ENCODE measurements at places on chromosomes 2 and 18.

GRCh38 chr2:98473995-98474780 lies 29.5 kb downstream of the INPP4A start:
- DNase-seq, result peak; percentile 71

GRCh38 chr2:230830428-230830827 lies 34.3 kb upstream of the ITM2C start:
- DNase-seq, result no peak

- peak; percentile 62 for DNase-seq
Measured at GRCh38 chr2:240432820-240433801, 2.4 kb upstream of the GPC1 start.

DNA sequence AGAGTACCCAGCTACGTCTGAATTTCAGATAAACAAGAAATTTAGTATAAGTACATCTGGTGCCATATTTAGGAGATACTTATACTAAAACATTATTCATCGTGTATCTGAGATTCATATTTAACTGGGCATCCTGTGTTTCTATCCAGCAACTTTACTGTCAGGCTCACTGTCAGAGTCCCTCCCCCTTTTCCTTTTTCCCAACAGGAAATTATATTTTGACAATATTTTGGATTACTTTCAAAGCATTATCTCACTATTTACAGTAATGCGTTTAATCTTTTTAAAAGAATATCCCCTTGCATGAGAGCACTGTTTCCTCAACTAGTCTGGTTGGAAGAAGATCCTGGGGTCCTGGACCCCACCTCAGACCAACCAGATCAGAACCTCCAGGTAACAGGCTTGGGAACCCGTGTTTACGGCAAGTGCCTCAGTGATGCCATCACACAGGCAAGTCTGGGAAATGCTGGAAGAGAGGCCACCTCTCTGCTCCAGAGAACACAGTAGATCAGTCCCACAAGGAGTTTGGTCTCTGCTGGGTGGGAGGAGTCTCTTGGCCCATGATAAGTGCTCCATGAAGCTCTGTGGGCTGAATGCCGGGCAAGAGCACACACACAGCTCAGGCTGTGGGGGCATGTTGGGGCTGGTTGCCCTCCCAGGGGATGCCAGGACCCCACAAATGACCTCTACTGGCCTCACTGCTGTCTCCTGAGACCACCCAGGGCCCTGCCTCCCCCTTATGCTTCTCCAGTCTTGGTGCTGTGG lies 84.2 kb upstream of the UXS1 start:
- no peak for DNase-seq

- no peak for DNase-seq
Measured at GRCh38 chr2:239233576-239233975, 167.2 kb downstream of the HDAC4 start.

DNA sequence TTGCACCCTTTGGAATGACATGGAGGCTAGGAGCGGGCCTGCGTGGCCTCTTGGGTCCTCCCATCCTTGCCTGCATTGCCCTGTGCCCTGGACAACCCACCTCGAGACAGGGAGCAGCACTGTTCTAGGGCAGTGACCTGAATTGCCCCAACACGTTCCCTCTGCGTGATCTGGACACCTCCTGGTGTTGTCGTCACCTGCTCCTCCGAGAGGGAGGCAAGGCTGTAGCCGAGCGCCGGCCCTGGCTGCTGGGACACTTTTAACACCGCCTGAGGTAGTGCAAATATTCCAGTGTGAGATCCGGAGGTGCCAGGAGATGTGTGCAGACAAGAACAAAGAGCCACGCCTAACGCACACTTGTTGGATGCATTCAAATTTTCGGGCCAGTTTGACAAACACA lies 131.5 kb downstream of the SMAD7 start:
- DNase-seq, result no peak

GRCh38 chr2:171330155-171330956 lies 103.4 kb downstream of the METTL8 start:
- DNase-seq, result no peak

DNA sequence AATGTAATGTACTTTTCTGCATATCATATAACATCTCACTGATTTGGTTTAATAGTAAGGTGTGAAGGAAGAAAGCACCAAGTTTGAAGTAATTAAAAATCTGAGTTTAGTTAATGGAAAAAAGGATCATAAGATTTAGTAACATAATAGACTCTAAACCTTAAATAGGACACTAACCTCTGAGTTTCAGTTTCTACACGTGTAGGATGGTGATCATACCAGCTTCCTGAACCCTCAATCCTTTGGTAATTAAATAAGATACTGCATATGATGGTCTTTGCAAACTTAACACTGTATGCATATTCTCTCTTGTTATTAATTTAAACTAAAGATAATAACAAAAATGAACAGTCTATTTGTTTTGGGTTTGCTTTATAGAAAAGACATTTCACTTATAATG lies 216.8 kb downstream of the NUP35 start:
- DNase-seq, result no peak

DNA sequence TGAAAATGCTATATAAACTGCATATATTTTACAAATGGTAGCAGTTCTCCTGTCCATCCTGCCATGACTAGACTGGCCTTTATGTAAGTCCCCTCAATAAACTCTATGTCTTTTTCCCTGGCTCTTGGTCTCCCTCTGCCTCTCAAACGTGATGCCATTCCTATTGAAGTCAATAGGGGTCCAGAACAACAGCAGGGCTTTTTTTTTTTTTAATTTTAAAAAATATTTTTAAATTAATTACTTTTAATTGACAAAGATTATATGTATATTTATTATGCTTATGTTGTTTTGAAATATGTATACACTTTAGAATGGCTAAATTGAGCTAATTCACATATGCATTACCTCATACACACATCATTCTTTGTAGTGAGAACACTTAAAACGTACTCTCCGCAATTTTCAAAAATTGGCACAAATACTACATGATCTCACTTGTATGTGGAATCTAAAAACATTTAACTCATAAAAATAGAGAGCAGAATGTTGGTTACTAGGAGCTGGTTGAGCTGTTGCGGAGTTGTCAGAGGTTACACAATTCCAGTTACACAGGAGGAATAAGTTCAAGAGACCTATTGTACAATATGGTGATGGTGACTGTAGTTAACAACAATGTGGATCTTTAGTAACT lies 123.1 kb downstream of the LRRTM4 start:
- DNase-seq, result no peak
